Occipital lobe (tissue), 3 donors: ENCODE measurements at places on chromosomes 3 and 15. TPM values are rescaled to one million over a fixed set of nuclear protein-coding genes. Genes with fewer than 3 reads are reported as not detected.
A peak's percentile ranks its signal among the peaks of the same experiment; 100 is the strongest.

- DNase-seq, result no peak
These were observed 306.6 kb upstream of the KCNH8 start for GRCh38 chr3:18841422-18842343.

- DNase-seq, result no peak
These were observed 84.5 kb upstream of the NMNAT3 start for GRCh38 chr3:139762302-139762701.

DNA sequence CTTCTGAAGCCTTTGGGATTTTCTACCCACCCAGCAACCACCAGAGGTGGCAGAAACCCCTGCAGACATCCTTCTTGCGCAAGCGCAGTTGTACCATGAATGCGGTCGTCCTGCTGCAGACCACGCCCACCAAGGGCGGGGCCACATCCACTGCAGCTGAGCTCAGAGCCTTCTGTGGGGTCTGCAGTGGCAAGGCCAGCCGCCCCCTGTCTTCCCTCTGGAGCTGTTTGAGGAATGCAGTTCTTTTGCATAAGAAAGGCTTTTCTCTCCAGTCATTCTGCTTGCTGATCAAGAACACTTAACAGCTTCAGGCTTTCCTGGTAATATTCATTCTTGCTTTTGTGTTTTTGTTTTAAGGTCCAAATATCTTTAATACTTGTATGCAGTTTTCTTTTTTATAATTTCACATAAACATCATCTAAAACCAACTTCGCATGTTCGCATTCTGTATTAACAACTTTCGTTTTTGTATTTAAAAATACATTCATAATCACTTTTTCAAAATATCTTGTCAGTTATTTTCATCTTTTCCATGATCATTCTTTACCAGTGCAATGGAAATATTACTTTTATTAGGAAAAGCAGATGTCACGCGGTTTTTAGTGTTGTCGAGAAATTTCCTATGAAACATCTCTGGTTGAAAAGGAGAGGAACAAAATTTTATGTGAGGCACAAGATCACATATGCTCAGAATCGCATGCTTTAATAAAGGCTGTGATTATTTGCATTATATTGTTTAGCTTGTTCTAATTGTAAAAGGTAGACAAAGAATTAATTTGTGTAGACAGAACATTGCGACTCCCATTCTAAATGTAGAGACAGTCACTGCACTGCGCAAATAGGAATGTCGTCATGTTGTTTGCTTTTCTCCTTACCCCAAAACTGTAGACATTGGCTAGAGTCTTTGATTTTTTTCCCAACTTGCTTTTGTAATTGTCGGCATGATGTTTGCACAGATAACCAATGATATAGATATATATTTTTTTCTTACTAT, 98.1 kb upstream of the SNRPN start:
- peak; percentile 25 for DNase-seq

DNA sequence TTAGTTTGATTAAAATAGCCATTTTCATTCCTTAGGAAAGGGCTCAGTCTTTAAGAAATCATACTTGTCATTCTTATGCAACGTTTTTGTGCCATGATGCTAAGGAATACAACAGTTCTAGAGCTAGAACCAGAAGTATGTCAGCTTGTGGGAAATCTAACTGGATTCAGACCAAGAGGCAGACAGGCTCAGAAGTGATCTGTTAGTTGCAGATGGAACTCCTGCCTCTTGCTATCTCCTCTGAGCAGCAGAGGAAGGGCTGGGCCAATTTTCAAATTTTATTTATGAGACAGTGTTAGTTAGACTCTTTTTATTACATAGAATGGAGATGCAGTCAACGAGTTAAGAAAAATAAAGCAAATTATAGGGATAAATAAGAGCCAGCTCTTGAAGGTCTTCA, 48.5 kb upstream of the RYR3 start:
- DNase-seq, result no peak

- no peak for DNase-seq
These were observed 43.6 kb downstream of the LDHAL6B start for GRCh38 chr15:59250249-59250648.

- no peak for DNase-seq
These were observed 171.1 kb upstream of the PROK2 start for GRCh38 chr3:71956069-71956340.

DNA sequence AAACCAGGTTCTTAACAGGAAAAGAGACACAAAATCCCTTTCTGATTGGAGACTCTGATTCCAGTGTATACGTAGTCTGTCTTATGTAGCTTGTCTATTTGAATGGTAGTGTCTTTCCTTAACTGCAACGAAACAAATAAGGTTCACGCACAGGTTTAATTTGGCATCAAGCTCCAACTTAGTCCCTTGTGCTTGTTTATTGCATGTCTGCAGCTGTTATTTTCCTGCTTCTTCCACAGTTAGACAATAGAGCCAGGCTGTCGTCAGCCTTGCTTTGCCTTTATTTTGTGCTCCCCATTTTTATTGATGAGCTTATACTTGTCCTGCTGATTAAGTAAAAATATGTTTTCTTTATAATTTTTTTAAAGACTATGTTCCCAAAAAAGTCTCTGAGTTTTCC, 152.7 kb upstream of the CDIN1 start:
- DNase-seq, result no peak

- no peak for DNase-seq
These were observed 57.4 kb downstream of the MGLL start for GRCh38 chr3:127764841-127765362.

DNA sequence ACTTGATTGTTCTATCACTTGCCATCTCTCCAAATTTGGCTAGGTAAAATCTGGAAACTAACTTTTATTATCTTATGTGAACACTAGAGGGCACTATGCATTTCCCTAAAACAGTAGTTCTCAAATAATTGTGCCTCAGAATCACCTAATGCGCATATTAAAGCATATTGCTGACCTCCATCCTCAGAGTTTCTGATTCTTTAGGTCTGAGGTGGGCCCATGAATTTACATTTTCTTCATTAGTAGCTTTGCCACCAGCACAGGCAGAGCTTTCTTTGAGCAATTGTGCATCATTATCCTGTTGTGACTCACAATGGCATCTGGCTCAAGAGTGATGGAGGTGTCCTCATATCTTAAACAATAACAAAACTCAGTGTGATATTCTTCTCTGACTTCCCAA, 17.5 kb upstream of the BCHE start:
- DNase-seq, result no peak

DNA sequence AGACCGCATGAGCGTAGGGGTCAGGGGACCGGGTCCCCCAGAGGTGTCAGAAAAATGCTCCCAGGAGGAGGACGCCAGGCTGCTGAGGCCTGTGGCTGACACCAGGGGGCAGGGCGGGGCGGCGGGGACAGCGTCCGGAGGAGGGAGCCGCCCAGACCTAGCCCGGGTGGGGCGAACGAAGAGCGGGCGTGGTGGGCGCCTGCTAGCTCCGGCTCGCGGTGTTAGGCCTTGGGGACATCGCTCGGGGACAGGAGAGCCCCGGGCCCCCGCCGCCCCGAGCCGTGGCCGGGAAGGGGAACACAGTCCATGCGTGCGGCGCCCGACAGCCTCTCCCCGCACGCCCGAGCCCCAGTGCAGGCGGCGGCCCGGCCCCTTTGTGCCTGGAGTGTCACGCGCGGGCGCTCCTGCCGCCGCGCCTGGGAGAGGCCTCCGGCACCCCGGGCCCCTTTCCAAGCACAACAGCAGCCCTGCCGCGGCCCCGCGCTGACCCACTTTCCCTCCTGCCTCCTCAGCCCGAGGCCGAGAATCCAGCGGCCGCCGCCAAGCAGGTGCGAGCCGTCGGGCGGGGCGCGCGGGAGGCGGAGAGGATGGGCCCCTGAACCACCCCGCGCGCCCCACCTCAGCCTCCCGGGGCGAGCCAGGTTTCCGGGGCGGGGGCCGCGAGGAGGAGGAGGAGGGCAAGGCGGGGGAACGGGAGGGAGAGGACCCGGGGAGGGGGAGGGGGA, 111.0 kb upstream of the KLF13 start:
- peak; percentile 65 for DNase-seq

GRCh38 chr15:45821390-45821789, 186.6 kb downstream of the SQOR start:
- no peak for DNase-seq

- no peak for DNase-seq
These were observed 1.1 kb downstream of the SLC35G2 start for GRCh38 chr3:136819731-136820679.

Gene CELF6
- 6.7 TPM for total RNA-seq

- DNase-seq, result no peak
These were observed 74.0 kb downstream of the RBMS3 start for GRCh38 chr3:29354894-29355293.

Gene AHSG
- 0.47 TPM for total RNA-seq

- no peak for DNase-seq
These were observed 27.9 kb upstream of the TLE3 start for GRCh38 chr15:70125605-70126004.

Gene LRRC49
- 173 TPM for total RNA-seq

DNA sequence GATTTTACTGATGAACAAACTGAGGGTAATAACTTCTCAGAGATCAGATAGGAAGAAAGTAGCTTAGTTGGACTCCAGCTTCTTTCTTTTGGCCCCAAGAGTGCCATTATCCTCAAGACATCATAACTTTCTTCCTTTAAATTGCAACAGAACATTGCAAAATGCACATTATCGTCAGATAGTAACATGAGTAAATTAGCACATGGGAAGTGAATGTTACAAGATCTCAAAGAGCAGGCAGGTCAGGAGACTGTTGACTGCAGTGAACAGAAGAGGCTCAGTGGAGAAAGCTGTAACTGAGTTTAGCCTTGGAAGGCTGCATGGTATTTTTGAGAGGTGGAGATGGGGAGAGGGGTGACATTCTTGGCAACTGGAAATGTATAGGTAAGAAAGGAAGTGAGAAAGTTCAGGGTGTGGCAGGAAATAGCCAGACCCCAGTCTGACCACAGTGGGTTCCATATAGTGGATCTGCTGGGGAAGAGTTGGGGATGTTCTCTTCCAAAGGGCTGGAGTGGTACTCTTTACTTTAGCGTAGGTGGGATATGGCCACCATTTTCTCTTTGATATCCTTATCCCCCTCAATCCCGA, 307.7 kb downstream of the RPLP1 start:
- no peak for DNase-seq

- DNase-seq, result no peak
These were observed 978.1 kb upstream of the ALCAM start for GRCh38 chr3:104388619-104389018.

Gene AMOTL2
- 73.8 TPM for total RNA-seq

DNA sequence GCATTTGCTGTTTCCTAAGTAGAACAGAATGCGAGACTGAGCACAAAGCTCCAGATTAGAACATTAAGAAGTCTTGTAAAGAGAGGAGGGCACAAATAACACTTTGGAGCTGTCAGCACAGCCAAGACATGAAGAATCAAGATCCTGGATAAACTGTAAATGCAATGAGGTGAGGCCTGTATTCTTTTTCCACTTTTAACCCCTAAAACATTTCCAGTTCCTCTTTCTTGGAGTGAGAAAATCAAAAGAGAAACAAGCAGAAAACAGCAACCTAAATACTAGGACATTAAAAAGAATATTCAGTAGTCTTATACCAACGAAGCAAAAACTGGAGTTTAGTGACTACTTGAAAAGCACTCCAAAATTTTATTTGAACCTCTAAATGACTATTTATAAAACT, 204.3 kb downstream of the ZBTB20 start:
- no peak for DNase-seq

DNA sequence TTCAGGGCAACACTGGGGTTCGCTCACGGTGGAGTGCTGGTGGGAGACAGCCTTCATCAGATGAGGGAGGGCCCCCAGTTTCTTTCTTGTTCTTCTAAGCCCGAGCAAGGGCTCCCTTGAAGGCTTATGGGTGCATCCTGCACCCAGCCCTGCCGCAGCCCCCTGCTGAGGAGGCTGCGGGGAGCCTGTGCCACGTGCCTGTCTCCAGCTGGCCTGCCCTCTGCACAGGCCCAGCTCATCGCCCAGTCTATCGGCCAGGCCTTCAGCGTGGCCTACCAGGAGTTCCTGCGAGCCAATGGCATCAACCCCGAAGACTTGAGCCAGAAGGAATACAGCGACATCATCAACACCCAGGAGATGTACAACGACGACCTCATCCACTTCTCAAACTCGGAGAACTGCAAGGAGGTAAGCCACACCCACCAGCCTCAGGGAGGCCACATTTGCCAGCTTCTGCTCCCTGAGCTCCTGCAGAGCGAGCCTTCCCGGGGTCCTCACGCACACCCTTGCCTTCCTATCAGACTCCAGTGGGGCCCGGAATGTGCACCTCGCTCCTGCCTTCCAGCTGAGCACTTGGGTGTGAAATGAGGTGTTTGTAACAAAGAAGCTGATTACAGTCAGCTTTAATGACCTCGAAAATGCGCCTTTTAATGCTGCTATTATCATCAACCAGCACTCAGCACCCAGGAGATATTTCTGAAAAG, 164.3 kb downstream of the NSMCE3 start:
- no peak for DNase-seq

- DNase-seq, result no peak
These were observed 60.2 kb downstream of the PIAS1 start for GRCh38 chr15:68114356-68114755.

Gene AMT
- total RNA-seq, result 0.62 TPM

DNA sequence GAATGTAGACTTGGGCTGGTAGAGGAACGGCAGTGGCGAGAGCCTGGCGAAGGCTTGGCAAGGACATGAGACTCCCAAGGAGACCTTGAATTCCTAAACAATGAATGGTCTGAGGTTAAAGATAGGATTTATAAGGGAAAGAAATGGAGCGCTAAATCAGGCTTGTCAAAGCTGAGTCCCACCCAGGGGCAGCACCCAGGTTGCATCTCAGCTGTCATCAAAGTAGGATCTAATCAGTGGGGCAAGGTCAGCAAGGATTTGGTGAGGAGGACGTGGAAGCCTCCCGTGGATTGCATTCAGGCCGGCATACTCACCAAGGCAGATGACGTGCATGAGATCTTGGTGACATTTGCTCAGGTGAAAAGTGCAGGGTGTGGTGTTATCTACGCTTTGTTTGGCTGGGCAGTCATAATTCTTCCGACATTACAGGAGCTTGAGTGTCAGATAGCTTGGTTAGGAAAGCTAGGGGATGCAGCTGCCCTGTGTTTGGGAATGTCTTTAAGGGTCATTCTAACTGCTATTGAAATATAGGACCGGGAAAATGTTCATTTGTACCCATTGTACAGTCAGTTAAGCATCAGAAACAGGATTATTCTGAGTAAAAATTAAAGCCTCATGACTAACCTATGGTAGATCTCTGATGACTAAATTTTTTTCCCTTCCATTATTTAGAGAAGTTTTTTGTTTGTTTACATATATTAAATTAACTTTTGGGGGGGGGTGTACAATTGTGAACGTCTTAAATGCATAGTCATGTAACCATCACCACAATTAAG, 99.4 kb upstream of the TSC22D2 start:
- DNase-seq, result no peak

Gene WDR49
- 21.4 TPM for total RNA-seq

GRCh38 chr3:58419780-58420507, 13.7 kb downstream of the PDHB start:
- no peak for DNase-seq

- no peak for DNase-seq
These were observed 573.4 kb downstream of the NAALADL2 start for GRCh38 chr3:175432376-175433025.
